ENCODE measurements at places on chromosomes 5 and 9.

DNA sequence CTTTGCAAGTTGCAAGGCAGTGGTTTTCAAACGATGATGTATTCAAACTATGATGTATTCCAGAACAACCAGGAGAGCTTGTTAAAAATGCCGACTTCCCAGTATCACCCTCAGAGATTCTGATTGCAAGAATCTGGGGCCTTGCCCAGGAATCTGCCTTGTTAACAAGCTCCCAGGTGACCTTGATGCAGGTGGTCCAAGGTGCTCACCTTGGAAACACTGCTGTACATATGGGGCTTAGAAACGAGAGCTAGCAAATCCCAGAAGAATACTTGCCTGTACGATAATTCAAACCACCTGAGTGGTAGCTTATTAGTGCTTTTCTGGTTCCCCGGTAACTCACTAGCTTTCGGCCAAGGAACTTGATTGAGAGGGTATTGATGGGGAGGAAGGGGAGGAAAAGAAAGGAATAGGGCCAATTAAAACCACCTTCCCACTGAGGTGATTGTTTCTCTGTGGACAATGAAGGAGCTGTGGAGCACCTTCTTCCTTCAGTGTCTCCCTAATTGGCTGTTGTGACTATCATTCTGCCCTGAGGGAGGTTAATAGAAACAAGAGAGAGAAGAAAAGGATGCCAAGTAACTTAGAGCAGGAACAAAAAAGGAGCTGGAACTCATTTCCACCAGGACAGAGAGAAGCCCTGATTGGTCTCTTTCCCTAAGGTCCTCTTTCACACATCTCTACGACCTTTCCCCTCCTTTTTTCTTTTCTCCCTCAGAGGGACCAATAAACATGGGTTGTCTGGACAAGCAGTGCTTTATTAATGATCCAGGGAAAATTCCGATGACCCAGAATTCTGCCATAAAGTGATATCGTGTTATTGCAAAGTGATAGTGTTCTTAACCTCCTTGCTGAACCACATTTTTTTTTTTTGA is 218.8 kb downstream of the TMEM167A start:
- no peak for DNase-seq

- DNase-seq = no peak
Observed at GRCh38 chr9:89014153-89014552, 22.9 kb downstream of the S1PR3 start.

DNA sequence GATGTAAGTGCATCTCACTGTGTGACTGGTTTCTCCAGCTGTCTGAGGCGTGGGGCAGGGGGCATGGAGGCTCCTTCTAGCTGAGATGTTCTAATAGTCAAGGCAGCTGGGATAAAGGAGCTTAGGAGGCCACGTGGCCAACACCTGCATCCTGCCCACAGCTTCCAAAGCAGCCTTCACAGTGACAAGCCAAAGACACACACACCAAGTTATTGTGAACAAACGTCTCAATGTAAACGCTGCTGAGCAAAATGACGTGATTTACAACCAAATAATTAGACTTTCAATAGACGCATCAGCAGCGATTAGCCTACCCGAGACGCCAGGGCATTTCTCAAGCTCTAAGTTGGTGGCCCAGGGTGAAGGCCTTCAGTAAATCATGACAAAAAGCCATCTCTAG is 23.2 kb upstream of the SLC25A51 start:
- no peak for DNase-seq

- DNase-seq = no peak
Observed at GRCh38 chr5:135667673-135668072, 88.9 kb upstream of the CXCL14 start.

DNA sequence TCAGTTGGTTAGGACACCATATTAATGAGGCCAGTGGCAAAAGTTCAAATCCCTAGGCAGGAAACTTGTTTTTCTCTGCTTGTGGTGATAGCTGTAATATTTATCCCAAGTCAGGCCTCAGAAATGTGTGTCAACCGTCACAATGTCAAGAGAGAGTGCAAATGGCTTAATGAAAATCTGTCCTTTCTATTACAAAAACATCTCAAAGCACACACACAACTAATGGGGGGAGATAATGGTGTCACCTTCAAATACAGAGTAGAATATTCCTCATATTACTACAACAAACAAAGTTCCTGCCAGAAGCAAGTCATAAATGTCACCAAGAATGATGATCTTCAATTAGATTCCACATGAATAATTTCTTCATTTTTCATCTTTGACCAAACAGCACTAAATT is 127.2 kb upstream of the MARCHF11 start:
- no peak for DNase-seq

- no peak for DNase-seq
Observed at GRCh38 chr5:82717738-82718137, 359.5 kb downstream of the TMEM167A start.

DNA sequence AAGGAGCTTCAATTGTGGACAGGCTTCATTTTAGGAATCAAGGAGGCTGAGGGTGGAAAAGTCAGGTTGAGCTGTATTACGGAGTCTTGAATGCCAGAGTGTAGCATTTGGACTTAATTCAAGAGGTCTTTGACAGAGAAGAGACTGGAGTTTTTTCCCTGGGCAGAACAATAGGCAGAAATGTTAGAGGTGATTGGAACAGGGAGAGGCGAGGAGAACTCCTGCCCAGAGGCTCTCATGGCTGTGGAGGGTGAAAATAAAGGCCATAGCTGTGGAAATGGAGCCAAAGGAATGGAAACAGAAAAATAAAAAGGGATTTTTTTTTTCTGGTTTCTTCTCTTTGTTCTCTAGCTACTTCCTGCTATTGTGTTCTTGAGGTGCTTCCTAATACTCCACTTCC is 3.7 kb upstream of the IFNB1 start:
- DNase-seq = no peak

DNA sequence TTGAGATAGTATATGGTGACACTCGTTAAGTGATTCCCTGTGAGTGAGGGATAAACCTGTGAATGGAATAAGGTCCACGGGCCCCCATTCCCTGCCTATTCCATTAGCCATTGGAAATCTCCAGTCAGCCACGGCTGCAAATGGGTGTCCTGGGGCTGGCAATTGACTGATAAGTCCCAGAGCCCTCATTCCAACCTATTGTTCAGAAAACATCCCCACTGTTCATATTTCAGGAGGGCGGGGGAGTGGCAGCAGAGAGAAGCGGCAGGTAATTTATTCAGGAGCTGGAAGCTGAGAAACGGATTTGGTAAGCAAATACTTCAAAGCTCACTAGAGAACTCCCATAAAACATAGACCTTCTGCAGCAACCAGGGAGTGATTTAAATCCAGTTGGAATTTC is 42.0 kb downstream of the TMEM174 start:
- DNase-seq = no peak

DNA sequence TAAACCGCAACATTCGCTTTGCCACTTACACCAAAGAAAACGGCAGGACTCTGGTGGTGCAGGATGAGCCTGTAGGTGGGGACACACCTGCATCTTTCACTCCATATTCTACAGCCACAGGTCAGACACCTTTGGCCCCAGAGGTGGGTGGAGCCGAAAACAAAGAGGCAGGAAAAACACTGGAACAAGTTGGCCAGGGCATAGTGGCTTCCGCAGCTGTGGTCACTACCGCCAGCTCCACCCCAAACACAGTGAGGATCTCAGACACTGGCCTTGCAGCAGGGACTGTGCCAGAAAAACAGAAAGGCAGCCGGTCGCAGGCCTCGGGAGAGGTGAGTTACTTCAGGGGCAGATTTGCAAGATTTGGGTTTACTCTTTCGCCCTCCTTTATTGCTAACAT is 33.8 kb downstream of the KDM3B start:
- DNase-seq = no peak

DNA sequence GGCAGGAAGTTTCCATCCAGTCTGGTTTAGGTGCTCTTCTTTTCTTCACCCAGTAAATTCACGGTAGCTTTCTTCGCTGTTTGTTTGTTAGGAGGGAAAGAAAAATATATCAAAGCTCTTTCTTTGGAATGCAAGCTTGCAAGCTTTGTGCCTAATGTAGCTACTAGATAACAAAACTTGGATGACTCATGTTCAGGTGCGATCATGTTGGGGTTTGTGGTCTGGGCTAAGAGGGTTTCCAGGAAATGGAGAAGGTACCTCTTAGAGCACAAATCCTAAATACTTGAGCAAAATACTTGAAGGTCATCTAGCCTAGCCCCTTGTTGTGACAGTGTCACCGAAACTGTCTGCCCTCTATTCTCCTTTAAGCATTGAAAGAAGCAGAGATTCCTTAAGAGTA is 17.7 kb downstream of the SRP19 start:
- DNase-seq = no peak

GRCh38 chr9:93968451-93969327 is 13.5 kb upstream of the BARX1 start:
- DNase-seq = no peak

DNA sequence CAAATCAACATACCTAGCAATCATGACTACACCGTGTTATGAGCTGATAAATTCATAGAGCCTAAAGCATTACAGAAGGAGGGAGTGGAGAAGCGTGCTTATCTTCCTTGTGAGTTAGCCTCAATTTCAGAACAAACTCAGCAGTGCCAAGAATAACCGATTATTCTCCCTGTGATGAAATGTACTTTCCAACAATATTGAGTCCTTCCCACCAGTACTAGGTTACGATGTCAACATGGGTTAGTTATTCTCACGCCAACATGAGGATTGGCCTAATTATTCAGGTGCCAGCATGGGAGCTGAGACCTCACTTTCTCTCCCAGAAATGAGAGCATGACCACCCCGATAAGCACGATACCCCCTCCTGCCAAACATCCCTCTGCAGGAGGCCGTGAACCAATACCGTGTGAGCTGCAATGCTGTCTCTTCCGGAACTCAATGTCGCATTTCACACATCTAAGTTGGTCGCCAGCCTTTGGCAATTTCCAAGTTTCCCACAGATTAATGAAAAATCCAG is 193.7 kb downstream of the ENC1 start:
- DNase-seq = no peak

DNA sequence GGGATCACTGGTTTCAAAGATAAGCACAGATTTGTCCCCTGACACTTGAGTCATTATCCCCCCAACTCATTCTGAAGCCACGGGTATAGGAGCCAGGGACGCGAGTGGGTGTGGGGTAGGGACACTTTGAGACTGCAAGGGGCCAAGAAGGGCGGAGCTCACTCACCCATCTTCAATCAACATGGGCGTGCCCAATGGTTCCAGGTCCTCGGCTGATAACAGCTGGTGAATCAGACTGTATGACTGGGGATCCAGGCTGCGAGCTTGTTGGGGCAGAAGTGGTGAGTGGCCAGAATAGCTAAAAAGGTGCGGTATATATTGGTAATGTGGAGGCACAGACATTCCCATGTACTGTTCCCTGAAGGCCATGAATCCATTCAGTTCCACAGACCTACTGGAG is 30.7 kb upstream of the NR5A1 start:
- DNase-seq = no peak

DNA sequence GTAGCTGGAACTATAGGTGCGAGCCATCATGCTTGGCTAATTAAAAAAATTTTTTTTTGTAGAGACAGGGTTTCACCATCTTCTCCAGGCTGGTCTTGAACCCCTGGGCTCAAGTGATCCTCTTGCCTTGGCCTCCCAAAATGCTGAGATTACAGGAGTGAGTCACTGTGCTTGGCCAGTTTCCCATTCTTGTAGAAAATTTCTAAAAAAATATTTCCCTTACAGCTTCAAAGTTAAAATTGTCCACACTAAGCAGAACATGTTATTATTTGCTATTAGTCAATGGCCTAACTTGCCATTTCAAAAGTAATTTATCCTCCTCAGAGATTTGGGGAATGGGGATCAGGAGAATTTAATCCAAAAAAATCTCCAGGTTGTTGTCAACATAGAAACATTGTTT is 40.1 kb downstream of the SLC38A9 start:
- no peak for DNase-seq

DNA sequence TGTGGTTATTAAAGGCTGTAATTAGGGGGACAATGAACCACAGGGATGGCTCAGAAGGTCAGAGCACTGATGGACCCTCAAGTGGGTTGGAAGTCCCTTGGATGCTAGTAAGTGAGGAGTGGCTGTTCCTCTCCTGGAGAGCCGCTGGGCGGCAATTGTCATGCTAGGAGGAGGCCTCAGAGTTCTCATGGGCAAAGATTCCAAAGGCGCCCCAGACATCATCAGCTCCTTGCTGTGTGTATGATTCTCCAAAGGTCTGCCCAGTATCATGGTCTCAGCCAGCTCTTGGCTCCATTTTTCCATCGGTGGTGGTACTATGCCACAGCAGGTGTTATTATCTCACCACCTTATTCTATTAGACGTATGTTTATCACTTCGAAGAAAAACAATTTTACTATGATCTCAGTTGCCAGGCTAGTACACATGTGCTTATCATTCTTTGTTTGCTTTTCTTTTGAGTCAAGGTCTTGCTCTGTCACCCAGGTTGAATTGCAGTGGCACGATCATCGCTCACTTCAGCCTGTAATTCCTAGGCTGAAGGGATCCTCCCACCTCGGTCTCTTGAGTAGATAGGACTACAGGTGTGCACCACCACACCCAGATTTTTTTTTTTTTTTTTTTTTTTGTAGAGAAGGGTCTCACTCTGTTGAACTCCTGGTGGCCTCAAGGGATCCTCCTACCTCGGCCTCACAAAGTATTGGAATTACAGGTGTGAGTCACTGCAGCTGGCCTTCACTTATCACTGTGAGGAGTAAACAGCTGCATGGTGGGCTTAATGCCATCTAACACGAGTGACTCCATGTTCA is 46.8 kb downstream of the EXOSC2 start:
- no peak for DNase-seq

DNA sequence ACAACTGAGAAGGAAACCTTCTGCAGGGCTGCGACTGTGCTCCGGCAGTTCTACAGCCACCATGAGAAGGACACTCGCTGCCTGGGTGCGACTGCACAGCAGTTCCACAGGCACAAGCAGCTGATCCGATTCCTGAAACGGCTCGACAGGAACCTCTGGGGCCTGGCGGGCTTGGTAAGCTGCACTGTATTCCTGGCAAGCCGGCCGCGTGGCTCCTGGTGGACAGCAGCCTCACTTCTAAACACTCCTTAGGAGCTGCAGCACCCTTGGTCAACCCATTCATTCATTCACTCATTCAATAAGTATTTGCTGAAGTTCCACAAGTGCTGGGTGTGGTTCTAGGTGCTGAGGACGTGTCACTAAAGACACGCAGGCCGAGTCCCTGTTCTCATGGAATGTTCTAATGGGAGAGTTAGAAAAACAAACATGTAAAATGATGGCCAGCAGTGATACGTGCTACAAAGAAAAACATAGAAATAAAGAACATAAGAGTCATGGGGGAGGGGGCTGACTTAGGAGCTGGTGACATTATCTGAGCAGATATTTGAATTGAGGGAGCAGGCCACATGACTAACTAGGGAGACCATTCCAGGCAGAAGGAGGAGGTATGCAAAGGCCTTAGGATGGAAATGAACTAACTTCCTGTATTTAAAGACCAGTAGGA is 6.1 kb downstream of the IL4 start:
- no peak for DNase-seq

DNA sequence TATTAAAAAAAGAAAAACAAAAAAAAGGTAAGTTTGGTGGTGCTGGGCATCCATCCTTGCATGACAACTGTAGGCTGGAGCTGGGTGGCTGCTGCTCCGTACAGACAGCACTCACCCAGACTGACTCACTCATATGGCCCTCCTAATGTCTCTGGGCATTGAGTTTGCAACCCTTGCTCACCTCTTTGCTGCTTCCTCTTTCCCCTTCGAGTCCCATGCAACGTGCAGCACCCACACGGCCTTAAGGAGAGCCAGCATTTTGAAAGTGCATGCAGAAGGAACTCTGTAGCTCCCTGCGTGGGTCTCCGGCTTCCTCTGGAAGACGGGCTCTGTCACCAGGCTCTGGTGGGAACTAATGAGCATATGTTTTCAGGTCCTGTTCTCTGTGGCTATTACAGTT is 60.5 kb upstream of the ENTREP1 start:
- no peak for DNase-seq

- DNase-seq = no peak
Observed at GRCh38 chr5:15322421-15322820, 177.6 kb upstream of the FBXL7 start.

GRCh38 chr5:89452081-89452480 is 569.1 kb upstream of the MEF2C start:
- no peak for DNase-seq

All from bone marrow (tissue), 2 donors.